Upper lobe of right lung (tissue), 1 donor: ENCODE measurements at places on chromosomes 12 and 14.

DNA sequence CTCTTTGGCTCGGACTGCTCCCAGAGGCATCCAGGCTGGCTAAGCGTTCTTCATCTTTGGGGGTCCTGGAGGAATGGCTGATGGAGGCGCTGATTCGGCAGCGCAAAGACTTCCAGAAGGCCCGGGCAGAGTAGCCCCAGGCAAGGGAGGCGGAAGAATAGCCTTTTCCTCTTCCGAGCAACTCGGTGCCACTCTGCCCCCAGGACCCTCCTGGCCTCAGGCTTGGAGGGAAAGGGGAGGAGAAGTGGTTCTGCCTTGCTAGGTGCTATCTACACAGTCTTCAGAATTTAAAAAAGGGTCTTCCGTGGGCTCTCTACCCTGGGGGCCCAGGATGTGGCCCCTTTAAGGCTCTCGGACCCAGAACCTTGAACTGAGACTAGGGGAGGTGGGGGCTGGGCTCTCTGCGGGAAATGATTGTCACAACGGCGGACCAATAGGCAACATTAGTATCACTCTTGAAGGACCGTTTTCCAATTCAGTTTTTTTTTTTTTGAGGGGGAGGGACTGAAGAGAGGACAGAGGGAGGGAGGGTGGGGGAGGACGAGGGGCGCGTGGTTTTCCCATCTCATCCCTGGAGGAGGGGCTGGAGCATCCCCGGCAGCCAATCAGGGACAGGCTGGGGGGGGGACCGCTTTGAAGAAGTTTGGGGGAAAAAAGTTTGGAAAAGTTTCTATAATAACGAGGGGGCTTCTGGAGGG lies at the start of gene NFATC4:
NFATC4 (plus strand) TSS at position 671 of the 698 bp plus-strand sequence. CDS start 157 bp downstream, outside the sequence.
- no peak for DNase-seq

DNA sequence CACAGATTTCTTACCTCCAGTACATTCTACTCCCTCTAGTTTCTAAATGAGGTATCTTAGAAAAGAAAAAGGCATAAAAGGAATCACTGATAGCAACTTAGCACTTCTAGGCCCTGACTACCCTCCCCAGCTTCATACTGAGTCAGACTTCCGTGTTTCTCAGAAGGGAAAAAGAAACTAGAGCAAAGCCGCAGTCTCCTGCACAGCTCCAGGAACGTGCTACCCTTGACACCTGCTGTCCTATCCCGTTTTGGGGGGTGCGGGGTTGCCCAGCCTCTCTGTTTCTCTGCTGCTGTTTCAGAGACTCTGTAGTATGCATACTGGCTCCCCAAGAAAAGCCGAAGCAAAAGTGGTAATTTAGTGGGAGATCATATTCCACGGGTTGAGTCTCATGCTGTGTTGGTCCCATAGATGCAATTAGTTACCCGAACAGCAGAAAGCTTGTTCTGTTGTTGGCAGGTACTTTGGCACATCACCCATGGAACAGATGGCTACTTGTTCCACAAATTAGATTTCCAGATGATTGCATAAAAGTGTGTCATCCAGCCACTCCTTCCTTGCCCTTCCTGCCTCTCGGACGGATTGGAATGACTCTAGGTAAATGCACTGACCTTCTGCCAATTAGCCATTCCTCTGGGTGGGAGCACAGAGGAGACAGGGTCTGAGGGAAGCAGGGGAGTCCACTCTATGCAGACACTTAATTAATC lies 438.1 kb downstream of the FUT8 start:
- DNase-seq: no peak

GRCh38 chr12:47818467-47819137 lies 1.1 kb downstream of the HDAC7 start:
- DNase-seq: peak; percentile 74

DNA sequence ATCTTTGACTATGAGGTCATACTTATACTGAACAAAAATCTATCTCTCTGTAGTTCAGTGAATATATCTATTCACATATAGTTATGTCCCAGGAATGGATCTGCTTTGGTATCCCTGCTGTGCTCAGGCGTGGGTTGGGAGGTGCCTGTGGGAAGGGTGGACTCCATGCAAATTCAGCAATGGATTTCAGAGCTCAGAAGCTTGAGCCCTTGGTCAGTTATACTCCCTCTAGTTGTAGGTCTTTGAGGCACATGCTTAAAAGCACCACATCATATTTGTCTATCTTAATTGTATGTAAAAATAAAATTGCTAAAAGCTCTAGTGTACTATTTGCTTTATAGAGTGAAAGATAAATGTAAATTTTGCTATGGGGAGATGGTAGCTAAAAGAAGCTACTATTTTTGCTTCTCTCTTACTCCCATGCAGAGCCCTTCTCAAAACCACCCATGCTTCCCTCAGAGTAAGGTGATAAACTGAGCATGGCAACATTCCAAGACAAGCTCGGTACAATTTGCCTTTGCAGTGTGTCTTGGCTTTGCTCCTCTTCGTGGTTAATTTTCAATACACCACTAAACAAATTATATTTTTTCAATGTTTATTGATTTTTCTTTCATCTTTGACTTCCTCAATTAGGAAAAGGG lies 54.9 kb downstream of the SLC16A7 start:
- no peak for DNase-seq

- no peak for DNase-seq
Measured at GRCh38 chr14:93017301-93017797, 94.4 kb downstream of the CHGA start.

DNA sequence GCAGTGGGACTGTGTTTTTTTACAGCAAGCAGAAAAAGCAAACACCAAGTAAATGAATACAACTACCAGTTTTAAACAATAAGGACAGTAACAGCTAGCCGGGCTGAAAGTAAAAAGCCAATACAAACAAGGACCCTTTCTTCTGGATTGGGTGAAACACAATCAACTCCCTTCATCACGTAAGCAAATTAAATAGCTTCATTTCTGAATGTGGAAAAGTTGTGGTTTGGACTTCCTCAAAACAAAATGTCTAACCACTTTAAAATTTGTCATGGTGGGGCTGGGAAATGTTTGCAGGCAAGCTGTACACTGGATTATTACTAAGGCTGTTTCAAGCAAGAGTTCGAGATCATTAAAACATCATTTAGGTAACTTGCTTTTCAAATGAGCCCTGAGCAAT lies 47.4 kb downstream of the TCHP start:
- DNase-seq: no peak

DNA sequence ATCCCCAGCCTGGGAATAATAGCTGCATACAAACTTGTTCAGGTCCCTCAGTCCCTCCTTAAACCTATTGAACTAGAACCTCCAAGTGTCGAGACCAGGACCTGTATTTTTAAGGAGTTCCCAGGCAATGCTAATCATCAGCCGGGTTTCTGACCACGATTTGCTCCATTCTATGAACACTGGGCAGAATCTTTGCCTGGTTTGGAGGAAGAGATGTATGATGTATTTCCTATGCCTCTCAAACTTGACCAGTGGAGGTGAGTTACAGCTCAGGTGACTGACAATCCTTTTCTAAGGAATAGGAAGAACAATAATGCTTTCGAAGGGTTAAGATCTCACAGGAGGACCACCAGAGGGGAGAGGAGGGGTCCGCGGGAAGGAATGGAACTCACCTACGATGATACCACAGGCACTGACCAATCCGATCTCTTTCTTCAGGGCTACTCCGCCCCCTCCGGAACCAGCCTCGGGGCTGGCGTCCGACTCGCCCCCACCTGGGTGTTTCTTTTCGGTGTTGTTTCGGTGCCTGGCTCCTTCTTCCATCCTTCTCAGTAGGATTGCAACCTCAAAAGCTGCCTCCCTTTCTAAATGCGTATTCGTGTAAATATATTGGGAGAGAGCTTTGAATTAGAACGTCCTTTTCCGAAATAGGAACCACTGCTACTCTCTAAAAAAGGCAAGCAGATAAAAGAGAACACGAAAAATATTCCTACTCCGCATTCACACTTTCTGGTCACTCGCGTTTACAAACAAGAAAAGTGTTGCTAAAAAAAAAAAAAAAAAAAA lies 895 bp downstream of the SLC7A8 start:
- peak; percentile 82 for DNase-seq

GRCh38 chr14:23661542-23661941 lies 25.4 kb downstream of the DHRS2 start:
- DNase-seq: no peak

GRCh38 chr12:49825971-49826421 lies 2.2 kb downstream of the NCKAP5L start:
- DNase-seq: no peak

DNA sequence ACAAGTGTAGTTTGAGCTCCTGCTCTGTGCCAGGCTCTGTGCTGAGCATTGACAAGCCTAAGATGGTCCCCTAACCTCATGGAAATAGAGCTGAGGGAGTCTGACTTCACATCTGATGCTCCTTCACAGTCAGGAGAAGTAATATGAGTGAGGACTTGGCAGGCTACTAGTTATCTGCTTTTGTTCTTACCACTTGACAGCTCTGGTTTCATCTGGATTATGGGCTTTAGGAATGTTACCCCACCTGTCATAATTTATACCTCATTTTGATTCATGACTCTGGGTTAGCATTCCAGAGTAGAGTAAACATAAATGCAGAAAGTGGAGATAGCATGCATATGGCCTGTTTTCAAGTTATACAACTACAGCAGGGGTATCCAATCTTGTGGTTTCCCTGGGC lies 40.5 kb downstream of the ATP6V1D start:
- DNase-seq: no peak

DNA sequence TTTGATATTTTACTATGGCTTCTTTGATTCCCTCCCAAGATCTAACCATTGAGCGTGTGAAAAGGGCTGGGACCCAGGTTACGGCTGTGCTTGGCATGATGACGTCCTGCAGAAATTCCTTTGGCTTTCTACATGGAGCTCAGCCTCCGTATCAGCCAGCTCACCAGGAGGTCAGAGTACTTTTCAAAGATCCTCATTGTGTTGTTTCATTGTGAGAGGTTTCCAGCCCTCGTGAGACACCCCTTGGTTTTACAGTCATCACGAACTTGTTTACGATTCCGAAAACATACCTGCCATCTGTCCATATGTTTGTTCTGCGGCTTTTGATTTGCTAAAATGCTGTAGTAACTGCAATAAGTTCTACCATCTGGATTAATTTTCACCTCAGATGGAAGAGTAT lies 453.1 kb downstream of the TMEM121 start:
- no peak for DNase-seq

- DNase-seq: peak; percentile 81
Measured at GRCh38 chr12:57621497-57622292, 10.5 kb downstream of the ARHGEF25 start.
